Ureter (tissue), 1 donor: ENCODE measurements at places on chromosomes 2 and 18. TPM values are rescaled to one million over a fixed set of nuclear protein-coding genes. Genes with fewer than 3 reads are reported as not detected.

RUFY4 gene
- 5.6 TPM for total RNA-seq

CLEC4F gene
- 1.2 TPM for total RNA-seq

FER1L5 gene
- 1.1 TPM for total RNA-seq

DNA sequence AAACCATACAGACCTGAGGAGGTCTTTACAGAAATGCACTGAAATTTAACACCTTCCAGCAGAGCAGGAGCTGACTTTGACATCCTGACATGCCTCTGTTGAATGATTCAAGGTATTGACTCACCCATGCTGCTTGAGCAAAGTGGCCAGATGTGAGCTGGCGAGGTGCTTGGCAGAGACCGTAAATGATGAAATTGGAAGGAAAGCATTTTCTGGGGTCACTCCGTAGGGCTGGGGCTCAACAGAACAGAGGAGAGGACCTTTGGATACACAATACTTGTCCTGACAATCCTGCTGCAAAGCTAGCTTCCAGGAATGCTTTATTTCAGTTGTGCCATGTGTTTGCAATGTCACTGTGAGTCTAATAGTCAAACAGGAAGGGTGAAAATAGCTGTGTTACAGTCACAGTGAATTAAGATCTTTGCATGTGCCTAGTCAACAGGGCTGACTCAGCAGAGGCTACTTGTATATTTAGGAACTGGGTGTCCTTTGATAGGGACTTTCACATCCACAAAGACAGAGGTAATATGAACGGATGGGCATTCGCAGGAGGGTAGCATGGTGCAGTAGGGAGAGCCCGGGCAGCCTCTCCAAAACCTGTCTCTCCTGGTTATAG is 31.6 kb upstream of the NCK2 start:
- no peak for DNase-seq

DNA sequence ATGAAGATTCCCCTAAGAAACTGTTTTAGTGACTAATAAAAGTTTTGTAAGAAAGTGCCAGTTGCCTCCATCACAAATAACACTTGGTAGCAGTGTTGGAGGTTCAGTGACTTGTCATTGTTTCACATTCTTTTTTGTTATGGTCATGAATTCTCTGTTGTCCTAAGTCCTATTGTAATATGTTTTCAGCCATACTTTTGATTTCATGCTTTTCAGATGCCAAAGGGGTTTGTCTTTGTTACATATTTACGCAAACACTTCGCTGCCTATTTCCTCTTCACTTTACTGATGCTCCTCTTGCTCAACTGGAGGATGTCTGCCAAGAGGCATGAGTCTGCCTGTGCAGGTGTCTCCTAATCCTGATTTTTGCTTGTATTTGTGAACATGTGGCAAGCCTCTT is 66.6 kb downstream of the PHLPP1 start:
- no peak for DNase-seq

- DNase-seq, result no peak
Observed at GRCh38 chr2:171958475-171958874, 36.2 kb downstream of the HAT1 start.
